ENCODE measurements at places on chromosomes 13 and 19. TPM values are rescaled to one million over a fixed set of nuclear protein-coding genes. Genes with fewer than 3 reads are reported as not detected.

PNMA8A gene
- 10.0 TPM for total RNA-seq

ZNF136 gene
- total RNA-seq, result 2.1 TPM

TMEM238 gene
- 7.0 TPM for total RNA-seq

RNF225 gene
- total RNA-seq, result not detected

GDF15 gene
- 31.0 TPM for total RNA-seq

NCAN gene
- 0.03 TPM for total RNA-seq

HSH2D gene
- 0.14 TPM for total RNA-seq

GPR12 gene
- total RNA-seq, result not detected

ZNF528 gene
- total RNA-seq, result 0.21 TPM

COX6B2 gene
- total RNA-seq, result 1.2 TPM

KCNJ14 gene
- total RNA-seq, result 1.5 TPM

ZNF790 gene
- 0.23 TPM for total RNA-seq

IQCN gene
- total RNA-seq, result 0.99 TPM

GFY gene
- 0.08 TPM for total RNA-seq

TBXA2R gene
- 1.2 TPM for total RNA-seq

KLK8 gene
- total RNA-seq, result not detected

ZNF285 gene
- 1.7 TPM for total RNA-seq

CEACAM18 gene
- not detected for total RNA-seq

SYMPK gene
- total RNA-seq, result 73.2 TPM

STAP2 gene
- total RNA-seq, result not detected

CPAMD8 gene
- total RNA-seq, result 0.11 TPM

BTBD2 gene
- total RNA-seq, result 46.3 TPM

FGF9 gene
- total RNA-seq, result not detected

ZNF304 gene
- total RNA-seq, result 2.5 TPM

CATSPERD gene
- not detected for total RNA-seq

PLVAP gene
- total RNA-seq, result not detected

ZNF888 gene
- total RNA-seq, result not detected

ACP7 gene
- total RNA-seq, result 0.06 TPM

ZNF793 gene
- 0.08 TPM for total RNA-seq

FFAR3 gene
- 0.21 TPM for total RNA-seq

ZNF823 gene
- total RNA-seq, result 3.4 TPM

SRRM5 gene
- total RNA-seq, result 0.80 TPM

C19orf73 gene
- 1.6 TPM for total RNA-seq

YIPF2 gene
- total RNA-seq, result 19.3 TPM

RETN gene
- total RNA-seq, result not detected

ZNF626 gene
- not detected for total RNA-seq

FAM98C gene
- total RNA-seq, result 28.0 TPM

MBD3 gene
- 44.0 TPM for total RNA-seq

PSG1 gene
- total RNA-seq, result 0.30 TPM

GRIN3B gene
- 1.8 TPM for total RNA-seq

LMTK3 gene
- total RNA-seq, result 5.3 TPM

Measured in A549 treated with GW870086 at 1 μM for 4 hours (cell line).